AG09319 (cell line): ENCODE measurements at places on chromosomes 2 and 18.

GRCh38 chr2:30781961-30782533 lies 25.2 kb downstream of the CAPN13 start:
- no peak for DNase-seq

- DNase-seq = no peak
Observed at GRCh38 chr18:44693030-44693784, 12.5 kb downstream of the SETBP1 start.

DNA sequence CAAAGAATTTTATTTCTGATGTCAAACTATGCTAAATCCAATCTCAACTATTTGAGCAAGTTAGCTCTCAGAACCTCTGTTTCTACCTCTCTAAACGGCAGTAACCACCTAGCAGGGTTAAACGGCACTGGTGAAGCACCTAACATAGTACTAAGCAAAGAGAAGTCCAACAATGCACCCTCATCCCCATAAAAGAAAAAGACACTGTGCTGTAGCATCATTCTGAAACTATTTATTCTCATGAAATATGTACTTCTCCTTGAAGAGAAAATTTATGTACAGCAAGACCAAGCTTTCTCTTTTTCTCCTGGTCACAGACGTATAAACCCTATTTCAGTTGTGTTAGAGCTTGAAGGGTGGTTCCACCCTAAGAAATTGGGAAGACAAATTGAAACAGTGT lies 4.8 kb downstream of the MEX3C start:
- no peak for DNase-seq

DNA sequence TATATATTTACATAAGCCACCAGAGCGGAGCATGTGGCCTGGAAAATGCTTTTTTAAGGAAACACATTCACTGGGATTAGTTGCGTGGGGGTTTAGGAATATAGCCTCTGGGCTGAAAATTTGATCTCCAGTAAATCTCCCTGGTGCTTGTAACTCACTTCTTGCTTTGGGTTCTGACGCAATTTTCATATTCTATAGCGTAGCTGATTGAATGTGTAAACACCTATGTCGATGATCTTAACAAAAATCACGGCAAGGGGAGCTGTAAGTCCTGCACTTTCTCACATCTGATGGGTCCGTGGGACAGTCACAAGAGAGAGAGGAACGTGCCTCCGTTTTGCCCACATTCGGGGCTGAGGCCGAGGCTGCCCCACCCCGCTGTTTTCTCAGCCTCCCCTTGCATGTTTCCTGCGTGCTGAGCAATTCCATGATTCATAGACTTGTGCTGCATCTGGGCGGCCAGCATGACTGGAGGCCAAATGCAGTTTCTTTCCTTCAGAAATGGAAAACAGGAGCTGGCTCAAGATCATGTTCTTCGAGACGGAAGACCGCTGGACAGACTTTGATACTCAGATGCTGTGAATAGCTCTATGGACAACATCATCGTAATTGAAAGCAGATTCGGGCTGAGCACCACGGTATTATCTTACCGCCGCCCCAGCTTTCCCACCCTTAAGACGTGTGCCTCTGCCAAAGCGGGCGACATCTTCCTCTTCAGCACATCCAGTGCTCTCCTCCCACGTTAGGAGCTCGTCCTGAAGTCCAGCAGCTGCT lies 109.2 kb downstream of the TMEM18 start:
- DNase-seq = peak; percentile 84

- DNase-seq = no peak
Observed at GRCh38 chr2:84527137-84528129, 11.1 kb downstream of the DNAH6 start.

GRCh38 chr2:38533757-38534545 lies 68.8 kb downstream of the HNRNPLL start:
- no peak for DNase-seq

- DNase-seq = no peak
Observed at GRCh38 chr2:60459851-60460250, 93.6 kb downstream of the BCL11A start.

DNA sequence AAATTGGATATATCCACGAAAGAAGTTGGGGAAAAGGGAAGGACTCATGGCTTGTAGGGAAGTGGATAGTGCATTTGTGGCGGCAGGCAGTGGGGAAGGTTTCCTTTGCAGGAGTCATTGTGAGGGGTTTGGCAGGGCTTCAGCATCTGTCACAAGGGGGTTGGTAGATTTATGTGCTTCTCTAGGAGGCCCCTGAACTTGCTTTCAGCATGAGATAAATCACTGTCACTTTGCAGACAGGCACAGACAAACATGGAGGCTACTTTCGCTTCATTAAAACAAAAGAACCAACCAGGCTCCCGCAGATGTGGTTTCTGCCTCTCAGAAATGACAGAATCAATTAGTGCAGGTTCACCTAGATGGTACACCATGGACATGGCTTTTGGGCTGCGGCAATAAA lies 340.7 kb downstream of the TGIF1 start:
- DNase-seq = no peak

DNA sequence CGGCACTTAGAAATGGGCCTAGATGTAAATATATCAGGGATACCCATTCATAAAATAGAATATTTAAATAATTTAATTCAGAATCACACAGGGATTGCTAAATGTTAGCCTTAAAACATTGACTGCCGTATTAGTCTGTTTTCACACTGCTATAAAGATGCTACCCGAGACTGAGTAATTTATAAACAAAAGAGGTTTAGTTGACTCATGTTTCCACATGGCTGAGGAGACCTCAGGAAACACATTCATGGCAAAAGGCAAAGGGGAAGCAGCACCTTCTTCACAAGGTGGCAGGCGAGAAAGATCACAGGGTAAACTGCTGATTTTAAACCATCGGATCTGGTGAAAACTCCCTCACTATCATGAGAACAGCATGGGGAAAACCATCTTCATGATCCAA lies 223.6 kb upstream of the GULP1 start:
- no peak for DNase-seq

GRCh38 chr2:157741819-157742484 lies 113.3 kb upstream of the ACVR1C start:
- DNase-seq = no peak

GRCh38 chr2:231483398-231484329 lies 19.4 kb upstream of the NCL start:
- DNase-seq = no peak

DNA sequence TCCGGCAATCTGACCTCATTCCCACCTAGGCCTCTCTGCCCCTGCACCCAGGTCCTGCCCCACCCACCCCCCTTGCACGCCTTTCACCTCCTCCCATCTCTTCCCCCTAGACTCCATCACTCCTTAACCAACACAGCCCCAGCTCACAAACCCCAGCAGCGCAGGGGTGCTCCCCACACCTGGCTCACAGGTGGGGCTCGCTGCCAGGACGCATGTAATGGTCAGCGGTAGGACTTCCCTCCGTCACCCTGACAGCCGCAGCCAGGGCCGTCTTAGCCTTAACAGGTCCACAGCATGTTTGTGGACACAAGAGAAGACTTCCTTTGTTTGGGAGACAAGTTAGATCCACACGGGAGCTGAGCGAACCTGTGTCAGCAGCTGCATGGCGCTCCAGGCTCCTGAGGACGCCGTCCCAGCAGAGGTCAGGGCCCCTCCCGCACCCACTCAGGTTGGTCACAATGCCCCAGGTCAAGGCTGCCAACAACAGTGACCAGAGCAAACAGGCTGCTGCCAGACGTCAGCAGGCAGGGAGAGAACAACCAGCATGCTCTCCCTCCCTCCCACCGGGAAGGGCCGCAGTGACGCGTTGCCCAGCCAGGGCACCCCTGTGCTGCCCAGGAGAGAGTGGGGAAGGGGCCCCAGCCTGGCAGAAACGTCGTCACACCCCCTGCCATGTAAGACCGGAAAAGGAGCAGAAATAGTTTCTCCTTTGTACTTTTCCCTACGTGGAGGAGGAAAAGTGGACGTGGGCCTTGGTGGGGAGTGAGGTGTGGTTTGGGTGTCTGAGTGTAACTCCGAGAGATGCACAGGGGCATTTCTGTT lies 68.0 kb downstream of the PXDN start:
- DNase-seq = no peak

- no peak for DNase-seq
Observed at GRCh38 chr2:47767497-47767844, 15.5 kb upstream of the MSH6 start.

GRCh38 chr2:160355080-160355479 lies 138.5 kb downstream of the RBMS1 start:
- no peak for DNase-seq

GRCh38 chr2:175964195-175964594 lies 37.9 kb downstream of the LNPK start:
- no peak for DNase-seq

GRCh38 chr2:58133395-58133794 lies 86.8 kb downstream of the VRK2 start:
- no peak for DNase-seq

DNA sequence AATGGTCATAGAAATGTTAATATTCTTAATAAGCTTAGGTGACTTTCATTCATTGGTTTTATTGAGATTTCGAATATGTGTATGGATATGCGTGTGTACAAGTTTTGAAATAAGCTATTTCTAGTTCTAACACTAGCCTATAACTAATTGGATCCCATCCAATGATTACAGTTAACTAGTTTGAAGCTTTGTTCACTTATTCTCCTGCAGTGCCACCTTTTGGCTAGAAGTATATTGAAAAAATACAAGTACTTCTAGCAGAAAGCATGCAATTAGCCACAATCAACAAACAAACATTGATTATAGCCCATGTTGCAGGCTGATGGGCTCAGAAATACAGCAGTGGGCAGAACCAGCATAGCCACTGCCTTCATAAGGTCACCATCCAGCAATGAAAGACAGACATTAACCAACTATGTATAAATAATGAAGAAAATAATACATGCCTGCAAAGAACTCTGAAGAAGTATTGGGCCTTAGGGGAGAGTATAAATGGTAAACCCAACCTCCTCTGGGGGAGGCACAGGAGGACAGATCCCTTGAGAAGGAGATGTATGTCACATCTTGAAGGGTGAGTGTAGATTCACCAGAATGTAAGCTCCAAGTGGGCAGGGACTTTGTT lies 5.1 kb upstream of the PIEZO2 start:
- DNase-seq = peak; percentile 25
